CD4-positive, alpha-beta memory T cell (primary cell): ENCODE measurements at places on chromosomes 3 and 15. TPM values are rescaled to one million over a fixed set of nuclear protein-coding genes. Genes with fewer than 3 reads are reported as not detected.

- H3K27ac ChIP-seq, result no peak overlapping the region
- no peak overlapping the region for H3K4me3 ChIP-seq
- H3K36me3 ChIP-seq, result no peaks in the 10 kb centered on the region
- H3K4me1 ChIP-seq, result no peaks in the 10 kb centered on the region
- DNase-seq, result no peak
These were observed 34.0 kb upstream of the ZPLD1 start for GRCh38 chr3:102400766-102401165.

DNA sequence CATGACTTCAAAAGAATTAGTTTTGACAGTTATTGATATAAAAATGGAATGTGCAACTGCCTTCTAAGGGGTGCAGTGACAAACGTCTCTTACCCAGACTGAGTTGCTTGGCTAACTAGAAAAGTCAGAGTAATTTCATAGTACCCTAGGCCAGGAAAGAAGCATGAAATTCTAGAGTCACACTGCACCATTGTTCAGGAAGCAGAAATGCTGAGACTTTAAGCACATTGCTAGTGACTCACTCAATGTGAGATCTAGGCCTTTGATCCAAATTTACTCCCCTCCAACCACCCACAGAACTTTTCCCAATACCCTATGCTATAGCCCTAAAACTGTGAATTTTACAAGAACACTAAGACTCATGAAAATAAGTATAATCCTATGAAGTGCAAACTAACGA is 110.8 kb downstream of the DUT start:
- no peak for DNase-seq
- H3K4me1 ChIP-seq, result no peaks in the 10 kb centered on the region
- H3K36me3 ChIP-seq, result no peaks in the 10 kb centered on the region
- H3K27me3 ChIP-seq, result no peaks in the 10 kb centered on the region
- no peak overlapping the region for H3K27ac ChIP-seq

DNA sequence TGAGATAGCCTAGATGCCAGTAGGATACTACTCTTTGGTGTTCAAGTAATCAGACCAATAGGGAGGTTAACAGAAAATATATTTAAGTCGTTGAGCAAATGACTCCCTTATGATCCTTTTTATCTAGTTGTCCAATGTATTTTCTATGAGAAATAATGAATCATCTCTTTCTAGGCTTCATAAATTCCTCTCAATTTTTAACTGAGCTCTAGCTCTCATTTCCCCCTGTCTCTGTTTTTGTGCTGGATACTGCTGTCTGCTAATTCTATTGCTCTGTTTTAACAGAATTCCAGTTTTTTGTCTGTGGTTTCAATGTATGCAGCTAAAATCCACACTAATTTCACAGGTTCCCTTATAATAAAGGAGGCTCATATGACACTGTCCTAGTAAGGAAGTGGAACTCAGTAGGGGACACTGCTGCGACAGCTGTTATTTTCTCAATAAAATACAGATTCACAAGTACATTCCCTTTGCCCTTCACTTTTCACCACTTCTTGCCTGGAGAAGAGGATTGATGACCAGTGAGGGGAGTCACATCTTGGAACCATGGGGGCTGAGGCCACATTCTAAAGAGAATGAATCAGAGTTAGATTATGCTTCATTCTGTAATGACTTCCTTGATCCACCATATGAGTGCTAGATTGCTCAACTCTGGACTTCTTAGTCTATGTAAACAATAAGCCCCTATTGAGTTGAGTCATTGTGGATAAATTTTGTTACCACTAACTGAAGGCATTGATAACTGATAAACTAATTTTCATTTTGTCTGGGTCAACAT is 558.7 kb upstream of the KCNMB2 start:
- H3K4me3 ChIP-seq, result no peak overlapping the region
- H3K36me3 ChIP-seq, result no peaks in the 10 kb centered on the region
- no peak overlapping the region for H3K27ac ChIP-seq
- no peak for DNase-seq

DNA sequence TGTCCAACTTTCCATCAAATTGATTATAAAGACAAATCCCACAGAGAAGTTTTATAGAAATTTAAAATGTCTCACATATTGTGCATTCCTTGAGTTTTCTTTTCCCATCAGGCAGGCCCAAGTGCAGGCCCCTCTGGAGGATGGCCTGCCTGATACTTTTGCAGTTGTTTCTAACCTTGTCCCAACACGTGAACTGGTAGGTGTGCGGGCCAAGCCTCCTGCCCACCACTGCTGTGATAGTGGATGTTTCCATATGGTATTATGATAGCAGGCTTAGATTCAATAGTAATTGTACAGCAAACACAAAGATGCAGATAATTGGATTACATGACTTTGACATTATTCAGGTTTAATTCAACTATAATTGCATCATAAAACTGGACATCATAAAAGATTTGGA is 1.4 kb downstream of the P2RY12 start:
- no peak overlapping the region for H3K27ac ChIP-seq
- H3K27me3 ChIP-seq, result no peaks in the 10 kb centered on the region
- no peak for DNase-seq
- H3K4me1 ChIP-seq, result no peaks in the 10 kb centered on the region
- H3K36me3 ChIP-seq, result no peaks in the 10 kb centered on the region
- no peak overlapping the region for H3K4me3 ChIP-seq

DNA sequence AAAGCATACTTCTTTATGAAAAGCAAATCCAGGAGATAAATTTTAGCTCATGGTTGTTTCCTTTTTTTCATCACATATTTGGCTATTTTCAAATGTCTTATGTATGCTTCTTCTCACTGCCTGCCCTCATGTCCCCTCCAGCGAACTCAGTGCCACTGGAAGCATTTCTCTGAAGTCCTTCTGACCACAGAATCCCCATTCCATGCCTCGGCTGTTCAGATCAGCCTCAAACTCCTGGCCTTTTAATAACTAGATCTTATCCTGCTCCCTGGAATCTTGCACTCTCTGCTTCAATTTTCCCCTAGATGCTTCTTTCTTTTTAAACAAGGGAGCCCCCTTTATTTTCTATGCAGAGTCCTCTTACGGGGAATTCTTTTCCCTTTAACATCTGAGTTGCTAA is 10.1 kb downstream of the ETV5 start:
- peaks cover 9% of the 10 kb centered on the region for H3K4me1 ChIP-seq
- no peak overlapping the region for H3K27ac ChIP-seq
- H3K4me3 ChIP-seq, result no peak overlapping the region
- H3K36me3 ChIP-seq, result no peaks in the 10 kb centered on the region

GRCh38 chr3:149339931-149340309 is 6.5 kb upstream of the TM4SF18 start:
- no peaks in the 10 kb centered on the region for H3K27me3 ChIP-seq
- no peaks in the 10 kb centered on the region for H3K4me1 ChIP-seq
- no peak overlapping the region for H3K27ac ChIP-seq
- DNase-seq, result no peak
- H3K4me3 ChIP-seq, result no peak overlapping the region
- no peaks in the 10 kb centered on the region for H3K36me3 ChIP-seq

DNA sequence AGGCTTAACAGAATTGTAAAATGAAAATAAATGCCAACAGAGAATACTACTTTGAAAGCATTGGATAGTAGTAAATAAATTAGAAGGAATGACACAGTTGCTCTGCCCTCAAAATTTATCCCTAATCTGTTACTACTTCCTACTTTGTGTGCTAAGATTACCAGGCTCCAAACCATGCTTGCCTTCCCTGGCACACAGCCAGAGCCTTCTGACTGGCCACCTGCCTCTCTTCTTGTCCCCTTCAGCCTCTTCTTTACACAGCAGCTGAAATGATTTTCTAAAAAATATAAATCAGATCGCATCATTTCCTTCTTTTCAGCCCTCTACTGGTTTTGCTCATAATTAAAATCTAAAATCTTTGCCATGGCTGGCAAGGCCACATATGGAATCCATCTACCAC is 334.1 kb downstream of the FHIT start:
- no peak overlapping the region for H3K27ac ChIP-seq
- no peak for DNase-seq
- no peak overlapping the region for H3K4me3 ChIP-seq
- no peaks in the 10 kb centered on the region for H3K4me1 ChIP-seq

DNA sequence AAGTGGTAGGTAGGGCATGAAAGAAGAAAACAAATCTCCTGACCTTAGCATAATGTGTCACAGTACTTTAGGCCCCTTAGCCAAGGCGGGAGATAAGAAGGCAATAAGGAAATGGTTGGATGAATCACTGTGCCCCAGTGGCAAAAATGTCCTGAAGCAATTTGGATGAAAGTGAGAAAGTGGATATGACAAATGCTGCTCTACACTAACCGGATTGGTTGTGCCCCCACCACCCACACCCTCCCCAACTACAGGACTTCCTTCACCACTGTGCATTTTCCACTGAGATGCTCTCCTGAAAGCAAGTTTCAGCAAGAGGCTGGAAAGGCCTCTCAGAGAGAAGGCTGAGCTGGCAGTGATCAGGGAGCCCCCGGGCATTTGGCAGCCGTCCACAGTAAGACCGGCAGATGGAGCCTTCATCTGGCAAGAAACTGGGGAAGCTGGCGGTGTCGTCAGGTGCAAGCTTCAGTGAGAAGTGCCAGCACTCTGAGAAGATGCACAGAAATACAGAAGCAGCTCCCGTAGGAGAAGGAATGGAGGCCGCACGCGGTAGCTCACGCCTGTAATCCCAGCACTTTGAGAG is 63.8 kb downstream of the ATP1B3 start:
- H3K27me3 ChIP-seq, result no peaks in the 10 kb centered on the region
- H3K4me3 ChIP-seq, result no peak overlapping the region
- no peaks in the 10 kb centered on the region for H3K4me1 ChIP-seq
- no peak for DNase-seq
- H3K27ac ChIP-seq, result no peak overlapping the region

- no peak for DNase-seq
- H3K4me1 ChIP-seq, result no peaks in the 10 kb centered on the region
- H3K27ac ChIP-seq, result no peak overlapping the region
- no peaks in the 10 kb centered on the region for H3K27me3 ChIP-seq
- H3K36me3 ChIP-seq, result no peaks in the 10 kb centered on the region
These were observed 382.5 kb downstream of the NLGN1 start for GRCh38 chr3:173780067-173780466.

GRCh38 chr3:37984051-37984450 is 6.5 kb upstream of the VILL start:
- H3K36me3 ChIP-seq, result no peaks in the 10 kb centered on the region
- H3K4me1 ChIP-seq, result peaks cover 4% of the 10 kb centered on the region
- H3K27ac ChIP-seq, result no peak overlapping the region
- no peak for DNase-seq
- no peak overlapping the region for H3K4me3 ChIP-seq
- no peaks in the 10 kb centered on the region for H3K27me3 ChIP-seq

GRCh38 chr15:27583651-27584050 is 515.5 kb downstream of the OCA2 start:
- H3K36me3 ChIP-seq, result no peaks in the 10 kb centered on the region
- no peaks in the 10 kb centered on the region for H3K27me3 ChIP-seq
- H3K4me1 ChIP-seq, result no peaks in the 10 kb centered on the region

DNA sequence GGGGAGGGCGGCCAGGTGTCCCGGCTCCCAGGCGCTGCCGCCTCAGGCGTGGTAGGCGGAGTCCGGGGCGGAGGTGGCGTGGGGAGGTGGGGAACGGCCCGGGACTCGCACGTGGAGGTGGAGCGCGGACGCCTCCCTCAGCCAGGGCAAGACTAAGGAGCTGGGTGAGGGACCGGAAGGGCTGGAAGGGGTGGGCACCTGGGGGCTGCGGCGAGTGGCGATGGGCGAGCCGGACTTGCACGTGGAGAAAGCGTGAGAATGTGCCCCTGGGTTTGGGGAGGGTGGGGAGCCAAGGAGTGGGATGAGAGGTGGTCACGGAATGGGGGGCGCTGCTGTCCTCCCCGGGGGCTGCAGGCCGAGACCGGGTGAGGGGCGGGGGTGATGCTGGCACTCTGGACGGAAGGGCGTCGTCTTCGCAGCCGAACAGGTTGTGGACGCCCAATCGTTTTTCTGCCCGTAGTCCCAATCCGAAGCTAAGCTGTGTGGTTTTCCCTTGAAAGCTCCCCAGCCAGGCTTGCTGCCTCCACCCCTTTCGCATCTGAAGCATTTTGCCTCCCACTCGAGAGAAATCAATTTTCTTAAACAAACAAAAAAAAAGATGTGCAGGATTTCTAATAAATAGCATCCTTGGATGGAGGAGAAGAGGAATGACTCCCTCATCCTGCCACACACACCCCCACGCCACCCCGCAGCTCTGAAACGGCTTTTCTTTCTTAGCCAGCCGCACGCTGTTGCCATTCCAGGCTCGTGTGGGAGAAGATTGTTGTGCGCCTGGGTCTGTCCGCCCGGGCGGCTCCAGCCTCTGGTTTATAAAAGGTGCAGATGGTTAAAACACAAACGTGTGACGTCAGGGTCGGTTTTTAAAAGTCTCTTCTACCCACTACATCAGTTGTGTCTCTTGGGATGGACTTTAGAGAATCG is 62.5 kb upstream of the ANKRD28 start:
- H3K4me1 ChIP-seq, result peaks cover 20% of the 10 kb centered on the region
- H3K4me3 ChIP-seq, result no peak overlapping the region
- H3K36me3 ChIP-seq, result no peaks in the 10 kb centered on the region
- no peaks in the 10 kb centered on the region for H3K27me3 ChIP-seq

DNA sequence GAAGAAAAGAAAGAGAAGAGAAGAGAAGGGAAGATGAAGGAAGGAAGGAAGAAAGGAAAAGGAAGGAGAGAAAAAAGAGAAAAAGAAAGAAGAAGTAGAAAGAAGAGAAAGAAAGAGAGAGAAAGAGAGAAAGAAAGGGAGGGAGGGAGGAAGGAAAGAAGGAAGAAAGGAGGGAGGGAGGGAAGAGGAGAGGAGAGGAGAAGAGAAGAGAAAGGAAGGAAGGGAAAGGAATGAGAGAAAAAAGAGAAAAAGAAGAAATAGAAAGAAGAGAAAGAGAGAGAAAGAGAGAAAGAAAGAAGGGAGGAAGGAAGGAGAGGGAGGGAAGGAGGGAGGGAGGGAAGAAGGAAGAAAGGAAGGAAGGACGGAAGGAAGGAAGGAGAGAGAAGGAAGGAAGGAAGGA is 217.9 kb upstream of the POU1F1 start:
- no peak for DNase-seq
- H3K4me1 ChIP-seq, result no peaks in the 10 kb centered on the region
- no peaks in the 10 kb centered on the region for H3K27me3 ChIP-seq
- no peak overlapping the region for H3K27ac ChIP-seq
- no peak overlapping the region for H3K4me3 ChIP-seq

DNA sequence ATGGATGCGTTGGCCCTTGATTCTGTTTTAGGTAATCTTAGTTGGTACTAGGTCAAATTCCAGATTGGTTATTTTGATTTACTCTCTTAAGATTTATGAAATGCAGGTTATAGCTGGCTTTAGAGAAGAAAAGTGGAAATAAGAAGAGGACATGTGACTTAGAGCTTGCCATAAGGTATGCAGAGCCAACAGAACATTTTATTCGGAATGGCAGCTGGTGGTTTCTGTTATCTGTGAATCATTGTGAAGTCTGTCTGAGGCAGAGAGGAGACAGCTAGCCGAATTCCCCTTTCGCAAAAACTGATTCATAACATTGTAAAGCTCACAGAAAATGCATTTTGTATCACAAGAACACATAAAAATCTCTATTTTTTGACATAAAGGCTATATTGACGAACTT is 82.1 kb downstream of the FILIP1L start:
- H3K4me3 ChIP-seq, result no peak overlapping the region
- H3K36me3 ChIP-seq, result no peaks in the 10 kb centered on the region
- H3K4me1 ChIP-seq, result no peaks in the 10 kb centered on the region
- no peak for DNase-seq
- H3K27me3 ChIP-seq, result no peaks in the 10 kb centered on the region

Gene C3orf49
- total RNA-seq, result not detected

Gene TRIM42
- total RNA-seq, result not detected

Gene LRRC15
- total RNA-seq, result not detected

Gene STRIT1
- total RNA-seq, result not detected

Gene MINDY4B
- not detected for total RNA-seq

Gene SAMMSON
- total RNA-seq, result not detected

Gene IGF2BP2
- not detected for total RNA-seq

Gene GOLGA8Q
- total RNA-seq, result 2.1 TPM

Gene GPR176
- not detected for total RNA-seq

Gene STAB1
- 13.9 TPM for total RNA-seq

Gene EPHA3
- not detected for total RNA-seq
